ENCODE measurements at places on chromosomes 16 and 17.

DNA sequence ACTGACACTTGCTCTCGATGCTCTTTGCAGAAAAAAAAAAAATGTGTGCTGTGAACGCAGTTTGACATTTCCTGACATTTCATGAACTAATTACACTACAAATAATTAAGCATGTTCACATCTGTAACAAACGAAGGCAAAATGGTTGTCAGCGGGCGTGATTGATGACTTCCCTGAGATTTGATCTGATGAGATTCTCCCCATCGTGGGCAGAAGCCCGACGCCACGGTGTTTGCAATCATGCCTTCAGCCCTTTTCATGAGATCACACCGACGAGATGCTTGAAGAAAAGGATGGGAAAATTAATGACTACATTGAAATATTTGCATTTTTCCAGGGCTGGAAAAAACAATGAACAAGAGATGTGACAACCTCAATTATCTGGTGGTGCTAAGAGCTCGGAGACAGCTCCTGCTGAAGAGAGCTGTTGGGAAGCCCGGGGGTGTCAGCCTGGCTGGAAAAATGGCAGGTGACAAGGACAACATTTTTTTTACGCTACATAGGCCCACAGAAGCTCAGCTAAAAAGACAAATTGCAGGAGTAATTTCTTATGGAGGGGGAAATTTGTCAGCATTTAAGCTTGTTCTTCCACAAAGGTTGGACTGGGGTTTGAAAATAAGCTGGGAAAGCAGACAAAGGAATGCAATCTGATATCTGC is 259.4 kb upstream of the IRX3 start:
- DNase-seq = no peak

- no peak for DNase-seq
Measured at GRCh38 chr17:14688134-14688533, 387.3 kb downstream of the HS3ST3B1 start.

GRCh38 chr16:89200124-89200849 is at the start of gene SLC22A31:
TSS of gene SLC22A31 (minus strand) at chr16:89200537. CDS start at chr16:89200501, 36 bp downstream.
- peak; percentile 66 for DNase-seq

- DNase-seq = no peak
Measured at GRCh38 chr17:55279788-55280187, 15.0 kb downstream of the HLF start.

DNA sequence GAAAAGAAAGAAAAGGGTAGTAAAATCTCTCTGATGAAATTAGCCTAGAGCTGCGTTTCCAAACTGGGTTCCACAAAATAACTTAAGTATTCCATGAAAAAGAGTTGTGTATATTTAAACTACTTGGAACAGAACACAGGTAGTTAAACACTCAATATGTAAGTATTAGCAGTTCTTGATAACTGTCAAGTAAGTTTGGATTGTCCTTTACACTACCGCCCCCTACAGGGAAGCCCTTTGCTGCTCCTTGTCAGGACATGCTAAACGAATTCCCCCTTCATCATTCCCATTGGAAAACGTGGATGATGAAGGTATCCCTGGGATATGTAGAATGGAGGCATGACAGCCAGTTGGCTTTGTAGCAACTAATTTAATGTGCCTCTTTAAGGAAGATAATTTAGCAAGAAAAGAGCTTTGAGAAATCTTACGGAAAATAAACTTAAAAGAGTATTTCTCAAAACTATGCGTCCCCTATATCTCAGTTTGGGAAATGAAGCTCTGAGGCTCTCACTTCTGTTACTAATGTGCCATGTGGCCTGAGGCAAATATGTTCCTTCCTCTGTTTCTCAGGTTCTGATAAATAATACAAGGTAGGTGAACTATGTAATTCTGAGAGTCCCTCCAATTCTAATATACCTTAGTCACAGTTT is 18.8 kb downstream of the NCBP3 start:
- no peak for DNase-seq

DNA sequence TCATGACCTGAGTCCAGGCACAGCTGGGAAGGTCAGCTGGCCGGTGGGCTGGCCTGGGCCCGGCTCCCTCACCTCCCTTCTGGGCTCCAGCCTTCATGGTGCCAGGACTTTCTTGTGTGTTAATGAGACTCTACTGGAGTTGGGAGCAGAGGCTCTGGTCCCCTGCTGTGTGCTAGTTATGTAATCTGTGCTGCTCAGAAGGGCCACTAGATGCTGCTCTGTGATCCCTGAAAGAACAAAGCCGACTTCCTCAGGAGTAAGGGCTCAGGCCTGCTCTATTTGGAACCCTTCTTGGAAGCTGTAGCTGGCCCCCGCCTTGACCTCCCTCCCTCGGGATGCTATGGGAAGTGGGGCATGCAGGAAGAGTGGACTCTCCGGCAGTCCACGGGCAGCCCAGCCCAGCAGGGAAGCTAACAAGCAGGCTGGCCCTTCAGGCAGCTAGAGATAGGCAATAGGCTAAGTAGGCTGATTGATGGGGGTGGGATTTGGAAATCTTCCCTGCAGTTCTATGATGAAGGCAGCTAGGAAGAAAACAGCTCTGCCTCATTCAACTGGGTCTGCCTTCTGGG is 3.3 kb upstream of the CDK5R1 start:
- DNase-seq = peak; percentile 78

DNA sequence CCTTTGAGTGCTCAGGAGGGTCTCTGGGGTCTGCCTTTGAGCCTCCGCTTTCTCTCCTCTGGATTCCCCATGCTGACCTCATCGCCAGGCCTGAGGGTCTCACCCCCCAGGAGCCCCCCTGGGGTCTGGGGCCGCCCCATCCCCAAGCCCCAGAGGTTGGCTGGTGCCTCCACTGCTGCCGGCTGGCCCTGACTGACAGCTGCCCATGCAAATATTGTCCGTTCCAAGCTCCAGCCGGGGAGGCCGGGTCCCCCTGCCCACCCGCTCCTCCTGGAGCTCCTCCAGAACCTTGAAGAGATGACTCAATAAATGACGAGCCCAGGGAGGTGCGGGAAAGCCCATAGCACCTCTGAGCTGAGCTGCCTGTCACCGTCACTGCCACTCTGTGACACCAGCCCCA is 173.8 kb downstream of the RBFOX3 start:
- no peak for DNase-seq

GRCh38 chr16:68529931-68530701 is 9.0 kb upstream of the ZFP90 start:
- peak; percentile 83 for DNase-seq

GRCh38 chr17:18993905-18994526 is 10.5 kb downstream of the FAM83G start:
- DNase-seq = no peak

GRCh38 chr17:9932491-9932890 is 27.4 kb upstream of the RCVRN start:
- DNase-seq = no peak

GRCh38 chr16:4200000-4200780 is 41.7 kb downstream of the SRL start:
- no peak for DNase-seq

- no peak for DNase-seq
Measured at GRCh38 chr17:78986649-78987328, 7.1 kb upstream of the LGALS3BP start.

DNA sequence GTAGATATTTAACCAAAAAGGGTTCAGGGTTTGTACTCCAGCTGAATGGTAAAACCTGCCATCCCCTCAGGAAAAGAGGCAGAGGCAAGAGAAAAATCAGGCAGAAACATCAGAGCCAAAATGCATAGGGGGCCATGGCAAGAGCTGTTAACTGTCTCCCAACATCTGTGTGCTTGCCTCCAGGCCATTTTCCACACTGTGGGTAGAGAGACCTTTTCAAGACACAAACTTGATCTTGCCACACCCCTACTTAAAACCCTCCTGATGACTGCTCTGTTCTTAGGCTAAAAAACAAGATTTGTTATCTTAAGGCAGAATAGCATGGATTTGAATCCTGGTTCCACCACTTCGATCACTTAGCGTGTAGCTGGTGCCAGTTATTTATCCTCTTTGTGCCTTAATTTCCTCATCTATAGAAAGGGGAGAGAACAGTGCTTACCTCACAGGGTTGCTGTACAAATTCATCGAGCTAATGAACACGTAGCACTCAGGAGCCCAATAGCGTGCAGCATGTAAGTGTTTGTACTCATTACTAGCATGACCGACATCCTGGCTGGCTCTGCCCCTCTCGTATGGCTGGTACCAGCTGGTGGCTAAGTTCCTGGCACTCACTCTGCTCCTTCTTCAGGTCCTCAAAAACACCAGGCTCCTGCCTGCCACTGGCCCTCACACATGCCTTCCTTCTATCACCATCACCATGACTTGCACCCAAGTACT is 25.8 kb downstream of the STAT3 start:
- DNase-seq = no peak

DNA sequence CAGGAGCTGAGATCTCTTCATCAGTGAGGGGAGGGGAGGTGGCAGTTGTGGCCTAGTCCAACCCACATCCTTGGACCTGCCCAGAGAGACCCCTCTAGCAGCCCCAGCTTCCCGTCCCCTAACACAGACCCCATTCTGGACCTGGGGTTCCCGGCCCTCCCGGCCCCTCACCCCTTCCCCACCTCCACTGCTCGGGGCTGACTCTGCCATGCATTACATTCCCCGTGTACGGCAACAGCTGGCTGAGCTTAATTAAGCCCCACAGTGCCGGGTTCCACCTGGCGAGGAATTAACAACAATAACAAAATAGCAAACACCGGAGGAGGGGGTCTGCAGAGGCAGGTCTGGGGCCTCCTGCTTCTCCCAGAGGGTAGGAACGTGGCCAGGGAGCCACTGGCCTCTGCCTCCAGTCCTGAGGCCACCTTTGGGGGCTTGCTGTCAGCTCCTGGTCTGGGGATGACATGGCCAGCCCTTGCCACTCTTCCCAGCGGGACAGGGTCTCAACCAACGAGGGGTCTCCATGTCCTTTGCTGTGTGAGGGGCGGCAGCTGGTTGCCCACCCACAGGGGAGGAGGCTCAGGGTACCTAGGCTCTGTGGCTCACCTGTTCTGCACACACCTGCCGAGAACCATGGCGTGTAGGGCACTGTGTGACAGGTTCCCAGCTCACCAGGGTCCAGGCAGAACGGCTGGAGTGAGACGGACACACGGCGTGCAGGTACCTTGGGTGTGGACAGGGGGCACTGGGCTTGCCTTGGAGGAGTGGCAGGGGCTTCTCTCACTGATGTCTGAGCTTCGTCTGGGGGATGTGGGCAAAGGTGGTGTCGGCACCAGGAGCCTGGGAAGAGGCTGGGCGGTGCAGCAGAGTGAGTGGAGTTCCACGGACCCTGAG is 46.9 kb upstream of the CBFA2T3 start:
- DNase-seq = no peak

DNA sequence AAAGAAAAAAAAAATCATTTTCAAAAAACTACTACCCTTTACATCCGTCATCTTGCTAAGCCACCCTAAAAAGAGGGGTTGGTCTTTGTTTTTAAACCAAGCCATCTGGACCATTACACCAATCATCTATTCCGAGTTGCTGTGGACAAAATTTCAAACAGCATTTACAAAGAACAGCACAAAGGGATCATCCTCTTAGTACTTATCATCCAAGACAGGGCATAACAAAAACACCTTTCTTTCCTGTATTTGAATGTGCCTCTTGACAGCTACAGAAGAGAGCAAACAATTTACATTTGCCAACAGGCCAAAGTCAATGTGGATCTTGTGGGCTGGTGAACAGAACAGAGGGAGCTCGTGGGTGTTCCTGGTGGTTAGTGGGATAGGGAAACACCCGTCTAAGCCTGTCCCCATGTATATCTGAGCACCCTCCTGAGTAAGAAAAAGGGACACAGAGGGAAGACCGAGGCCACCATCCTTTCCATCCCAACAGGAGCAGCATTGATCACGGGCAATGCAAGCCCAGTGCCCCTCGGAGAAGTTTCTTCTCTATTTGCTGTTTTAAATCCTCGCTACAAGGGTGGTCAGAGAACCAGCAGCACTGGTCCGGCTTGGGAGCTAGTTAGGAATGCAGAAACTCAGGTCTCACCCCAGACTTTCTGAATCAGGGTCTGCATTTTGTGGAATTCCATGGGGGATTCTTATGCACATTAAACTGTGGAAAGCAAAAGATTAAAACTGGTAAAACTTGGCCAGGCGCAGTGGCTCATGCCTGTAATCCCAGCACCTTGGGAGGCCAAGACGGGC is 1.9 kb downstream of the SLC39A11 start:
- DNase-seq = no peak

DNA sequence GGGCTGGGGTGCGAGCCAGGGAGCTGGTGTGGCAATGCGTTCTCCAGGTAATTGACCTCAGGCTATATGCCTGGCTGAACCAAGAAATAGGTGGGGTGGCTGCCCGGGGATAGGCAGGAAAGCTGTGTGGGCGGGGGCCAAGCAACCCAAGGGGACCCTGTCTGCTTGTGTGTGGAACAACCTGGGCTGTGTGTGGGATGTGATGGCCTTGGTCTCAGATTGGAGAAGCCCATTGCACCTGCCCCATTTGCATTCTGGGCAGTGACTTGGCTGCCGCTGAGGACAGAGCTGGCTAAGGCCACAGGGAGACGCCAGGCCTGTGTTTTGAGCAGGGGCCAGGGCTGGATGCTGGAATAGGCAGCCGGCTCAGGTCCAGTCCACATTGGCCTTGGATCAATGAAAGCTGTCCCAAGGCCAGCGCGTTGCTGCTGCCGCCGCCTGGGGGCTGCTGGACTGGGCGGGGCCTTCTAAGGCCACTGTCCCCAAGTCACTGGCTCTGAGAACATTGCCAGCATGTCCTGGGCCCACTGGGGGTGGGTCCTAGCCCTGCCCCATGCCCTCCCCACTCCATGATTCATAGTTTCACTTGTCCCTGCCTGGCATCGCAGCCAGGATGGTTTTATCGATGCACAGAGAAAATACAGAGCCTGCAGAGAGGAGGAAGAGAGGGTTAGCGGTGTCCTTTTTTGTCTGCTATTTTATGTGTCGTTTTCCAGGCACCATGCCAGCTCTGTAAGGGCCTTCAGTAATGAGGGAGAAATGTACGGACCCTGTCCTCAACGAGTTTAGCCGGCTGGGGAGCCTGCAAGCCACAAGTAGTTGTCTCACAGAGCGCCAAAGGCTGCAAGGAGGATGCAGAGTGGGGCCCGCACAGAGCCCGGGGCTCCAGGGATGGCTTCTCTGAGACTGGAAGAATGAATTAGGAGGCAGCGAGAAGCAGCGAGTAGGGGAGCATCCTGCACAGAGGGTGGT is 43.9 kb downstream of the NKD1 start:
- DNase-seq = no peak

- no peak for DNase-seq
Measured at GRCh38 chr17:50866950-50867362, 802 bp upstream of the TOB1 start.

- DNase-seq = no peak
Measured at GRCh38 chr17:561116-561515, 153.5 kb downstream of the VPS53 start.

GRCh38 chr17:46720408-46720807 is 98.1 kb downstream of the WNT3 start:
- DNase-seq = no peak

DNA sequence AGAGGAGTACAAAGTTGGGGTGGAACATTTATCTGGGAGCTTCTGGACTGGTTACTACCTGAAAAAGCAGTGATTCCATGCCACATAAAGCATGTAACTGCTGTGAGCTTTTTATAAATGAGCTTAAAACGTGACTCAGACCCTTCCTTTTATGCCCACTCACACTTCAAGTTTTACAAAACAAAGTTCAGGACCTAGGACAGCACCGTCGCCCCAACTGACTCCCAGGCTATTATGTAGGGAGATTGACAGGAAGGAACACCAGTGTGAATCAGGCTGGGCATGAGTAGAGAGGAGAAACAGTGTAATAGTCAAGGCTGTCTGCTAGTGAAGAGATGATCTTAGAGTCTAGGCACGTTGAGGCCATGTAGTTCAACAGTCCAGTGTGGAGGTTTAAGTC is 91.6 kb upstream of the DNAH9 start:
- DNase-seq = no peak
